ENCODE measurements at places on chromosomes 5 and 9. TPM values are rescaled to one million over a fixed set of nuclear protein-coding genes. Genes with fewer than 3 reads are reported as not detected.

Gene INSL6
- total RNA-seq: not detected

Gene HEMGN
- not detected for total RNA-seq

GRCh38 chr5:73501406-73501805 lies 3.2 kb downstream of the BTF3 start:
- no peak overlapping the region for H3K27ac ChIP-seq
- DNase-seq: no peak
- peaks cover 24% of the 10 kb centered on the region for H3K4me1 ChIP-seq
- no peak overlapping the region for H3K4me3 ChIP-seq
- peaks cover 64% of the 10 kb centered on the region for H3K36me3 ChIP-seq

- DNase-seq: peak; percentile 2
- H3K4me1 ChIP-seq: no peaks in the 10 kb centered on the region
- no peaks in the 10 kb centered on the region for H3K36me3 ChIP-seq
- H3K27me3 ChIP-seq: no peaks in the 10 kb centered on the region
- no peak overlapping the region for H3K27ac ChIP-seq
These were observed 751.1 kb downstream of the TLR4 start for GRCh38 chr9:118455259-118455658.

Gene CERCAM
- total RNA-seq: 525 TPM

Gene OLFM1
- 18.6 TPM for total RNA-seq

- H3K27ac ChIP-seq: no peak overlapping the region
- DNase-seq: no peak
- H3K4me3 ChIP-seq: no peak overlapping the region
- H3K36me3 ChIP-seq: no peaks in the 10 kb centered on the region
- H3K4me1 ChIP-seq: no peaks in the 10 kb centered on the region
These were observed 97.9 kb downstream of the CACNA1B start for GRCh38 chr9:137975527-137975913.

GRCh38 chr9:130219661-130220096 lies 45.9 kb upstream of the HMCN2 start:
- no peak for DNase-seq
- no peaks in the 10 kb centered on the region for H3K36me3 ChIP-seq
- no peaks in the 10 kb centered on the region for H3K27me3 ChIP-seq
- no peak overlapping the region for H3K27ac ChIP-seq
- H3K4me1 ChIP-seq: no peaks in the 10 kb centered on the region

DNA sequence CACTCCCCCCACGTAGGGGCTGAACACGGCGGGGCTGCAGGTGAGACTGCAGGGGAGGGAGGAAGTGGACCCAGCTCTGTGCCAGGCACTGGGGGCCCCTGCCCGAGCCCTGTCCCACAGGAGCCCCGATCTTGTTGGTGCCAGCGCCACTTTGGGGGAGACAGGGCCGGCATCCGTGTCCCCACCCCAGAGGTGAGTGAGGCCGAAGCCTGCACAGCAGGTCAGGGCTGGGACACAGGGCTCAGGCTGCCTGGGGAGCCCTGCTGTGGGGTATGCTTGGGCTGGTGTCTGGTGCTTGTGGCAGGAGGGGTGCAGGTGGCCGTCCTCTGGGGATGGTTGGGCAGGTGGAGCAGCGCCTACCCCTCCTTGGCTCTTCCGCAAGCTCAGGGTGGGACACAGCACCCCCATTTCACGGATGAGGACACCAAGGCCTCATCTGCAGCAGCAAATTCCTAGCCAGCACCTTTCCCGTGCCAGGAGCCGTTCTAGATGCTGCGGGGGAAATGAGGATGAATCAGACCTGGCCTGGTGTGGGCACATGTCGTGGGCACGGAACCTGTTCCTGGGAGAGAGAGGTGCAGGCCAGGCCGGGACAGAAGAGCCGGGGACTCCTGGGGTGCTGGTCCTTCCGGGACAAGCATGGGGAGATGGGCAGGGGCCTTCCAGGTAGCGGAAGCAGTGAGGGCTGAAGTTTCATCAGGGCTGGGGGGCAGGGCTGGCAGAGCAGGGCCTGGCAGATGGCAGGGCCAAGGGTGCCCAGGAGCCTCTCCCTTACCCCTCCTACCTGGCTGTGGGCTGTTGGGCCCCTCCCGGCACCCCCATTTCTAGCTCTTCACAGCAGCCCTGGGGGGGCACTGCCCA lies 35.2 kb downstream of the KCNT1 start:
- H3K36me3 ChIP-seq: no peaks in the 10 kb centered on the region
- H3K27ac ChIP-seq: no peak overlapping the region
- no peak overlapping the region for H3K4me3 ChIP-seq

- DNase-seq: peak; percentile 99
- H3K4me1 ChIP-seq: peaks cover 36% of the 10 kb centered on the region
- H3K27me3 ChIP-seq: no peaks in the 10 kb centered on the region
- no peak overlapping the region for H3K4me3 ChIP-seq
- peak overlapping the region; percentile 89 for H3K27ac ChIP-seq
- H3K36me3 ChIP-seq: no peaks in the 10 kb centered on the region
These were observed 12.8 kb upstream of the RALGDS start for GRCh38 chr9:133133681-133134387.

Gene SLC34A1
- total RNA-seq: not detected

DNA sequence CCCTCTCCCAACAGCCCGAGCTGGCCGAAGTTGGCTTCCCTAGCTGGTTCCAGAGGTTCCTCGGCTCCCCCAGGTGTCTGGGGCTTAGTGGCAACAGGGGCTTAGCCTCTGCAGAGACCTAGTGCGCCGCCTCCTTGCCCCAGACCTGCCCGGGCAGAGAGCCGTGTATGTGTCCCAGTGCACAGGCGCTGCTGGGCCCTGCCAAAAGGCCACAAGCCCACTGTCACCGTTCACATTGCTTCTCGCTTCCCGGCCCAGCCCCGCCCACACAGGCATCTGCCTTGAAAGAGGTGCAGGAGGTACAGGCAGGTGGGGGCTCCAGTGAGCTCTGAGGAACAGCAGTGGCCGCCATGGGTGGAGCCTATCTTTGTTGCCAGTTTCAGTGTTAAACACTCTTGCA lies 2.5 kb upstream of the CACFD1 start:
- H3K4me1 ChIP-seq: no peaks in the 10 kb centered on the region
- no peak for DNase-seq
- H3K36me3 ChIP-seq: no peaks in the 10 kb centered on the region

All from GM23248 (cell line).